Activated CD4-positive, alpha-beta T cell treated with anti-CD3 and anti-CD28 coated beads, Interleukin-2, amount 10 ng/mL, durations not matched to agents 7 days and 5 days (primary cell): ENCODE measurements at places on chromosomes 16 and 17. TPM values are rescaled to one million over a fixed set of nuclear protein-coding genes. Genes with fewer than 3 reads are reported as not detected.
A peak's percentile ranks its signal among the peaks of the same experiment; 100 is the strongest.

GRCh38 chr16:79517156-79517555 is 83.4 kb downstream of the MAF start:
- no peak for DNase-seq

Gene ITGA2B
- 0.47 TPM for total RNA-seq

DNA sequence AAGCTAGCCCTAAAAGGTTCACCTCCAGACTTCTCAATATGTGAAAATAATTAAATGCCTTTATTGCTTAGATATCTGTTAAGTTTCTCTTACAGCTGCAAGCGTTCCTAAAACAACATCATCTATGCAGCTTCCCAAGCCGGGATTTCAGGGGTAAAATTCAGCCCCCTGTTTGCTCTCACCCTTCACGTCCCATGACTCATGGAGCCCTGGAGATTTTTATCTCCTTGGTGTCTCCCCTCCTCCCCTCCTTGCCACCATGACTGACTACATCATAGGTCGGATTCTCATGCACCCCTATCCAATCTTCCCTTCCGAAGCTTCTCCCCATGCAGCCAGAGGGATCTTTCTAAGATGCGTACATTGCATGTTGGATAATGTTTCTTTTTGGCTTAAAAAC is 21.0 kb upstream of the CACNG4 start:
- DNase-seq = no peak

- DNase-seq = no peak
These were observed 8.9 kb downstream of the SPG7 start for GRCh38 chr16:89517128-89517527.

- DNase-seq = no peak
These were observed 7.2 kb downstream of the ABHD15 start for GRCh38 chr17:29559640-29560039.

Gene CDH11
- not detected for total RNA-seq

GRCh38 chr16:29809850-29810698 is 1.9 kb upstream of the PRRT2 start:
- DNase-seq = peak; percentile 33

GRCh38 chr16:27772093-27772825 is 222.3 kb downstream of the KATNIP start:
- DNase-seq = no peak

Gene MYH13
- total RNA-seq = not detected

DNA sequence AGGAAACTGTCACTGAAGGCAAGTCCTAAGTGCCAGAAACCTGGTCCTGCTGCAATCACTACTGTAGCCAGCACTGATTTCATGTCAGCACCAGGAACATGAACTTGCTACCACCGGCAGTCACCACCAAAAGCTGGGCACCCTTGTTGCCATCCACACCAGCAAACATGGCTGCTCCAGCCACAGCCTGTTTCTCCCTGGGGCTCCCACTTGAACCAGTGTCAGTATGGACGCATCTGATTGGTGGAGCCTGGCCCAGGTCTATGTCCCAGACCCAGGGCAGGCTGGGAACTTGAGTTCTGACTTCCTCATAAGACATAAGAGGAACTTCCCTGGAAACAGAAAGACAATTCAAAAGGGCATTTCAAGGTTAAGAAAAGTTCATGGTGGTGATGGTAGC is 56.5 kb downstream of the COPRS start:
- DNase-seq = no peak

- no peak for DNase-seq
These were observed 1.0 kb downstream of the BAHCC1 start for GRCh38 chr17:81396278-81396721.

DNA sequence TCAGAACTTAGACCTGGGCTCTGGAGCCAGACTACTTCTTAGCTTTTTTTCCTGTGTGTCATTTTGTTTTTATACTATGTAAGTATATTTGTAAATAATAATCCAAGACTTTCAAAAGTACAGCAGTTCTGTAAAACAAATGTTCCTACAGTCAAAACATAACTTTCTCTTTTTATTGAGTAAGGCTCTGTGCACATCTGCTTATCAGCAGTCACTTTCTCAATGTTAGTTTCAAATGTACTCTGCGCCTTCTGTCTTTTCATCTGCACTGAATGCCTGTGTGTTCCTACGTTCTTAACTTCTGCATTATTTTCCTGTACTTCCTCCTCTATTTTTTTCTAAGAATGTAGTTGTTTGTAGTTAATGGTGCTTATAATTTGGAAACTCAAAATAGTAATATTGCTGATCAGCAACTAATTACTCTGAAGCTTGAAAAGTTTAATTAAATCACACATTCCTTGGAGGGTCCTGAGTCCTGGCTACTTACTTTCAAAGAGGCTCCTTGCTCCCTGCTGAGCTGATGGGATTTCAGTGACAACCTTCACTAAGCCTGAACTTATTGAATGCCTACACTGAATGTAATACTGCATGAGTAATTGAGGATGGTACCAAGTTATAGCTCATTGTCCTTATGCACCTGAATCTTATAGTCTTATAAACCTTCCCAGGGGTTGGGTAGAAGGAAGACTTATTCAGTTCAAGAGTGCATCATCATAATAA is 329.9 kb downstream of the KCNJ2 start:
- DNase-seq = no peak

DNA sequence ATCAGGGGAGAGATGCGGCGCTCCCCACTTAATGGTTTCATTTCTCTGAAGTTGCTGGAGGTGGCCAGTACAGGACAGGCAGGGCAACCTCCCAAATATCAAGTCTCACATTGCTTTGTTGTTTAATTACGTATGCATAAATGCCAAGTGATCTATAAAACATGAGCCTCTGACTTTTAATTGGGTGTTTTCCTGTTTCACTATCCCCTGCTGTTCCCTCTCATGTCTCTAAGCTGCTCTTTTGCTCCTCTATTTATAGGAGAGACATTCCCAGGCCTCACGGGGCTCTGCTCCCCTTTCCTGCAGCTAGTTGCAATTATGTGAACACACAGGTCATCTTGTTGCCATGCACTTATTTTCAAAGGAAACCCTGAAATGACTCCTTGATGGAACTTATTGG is 1173.5 kb upstream of the GOT2 start:
- DNase-seq = no peak

DNA sequence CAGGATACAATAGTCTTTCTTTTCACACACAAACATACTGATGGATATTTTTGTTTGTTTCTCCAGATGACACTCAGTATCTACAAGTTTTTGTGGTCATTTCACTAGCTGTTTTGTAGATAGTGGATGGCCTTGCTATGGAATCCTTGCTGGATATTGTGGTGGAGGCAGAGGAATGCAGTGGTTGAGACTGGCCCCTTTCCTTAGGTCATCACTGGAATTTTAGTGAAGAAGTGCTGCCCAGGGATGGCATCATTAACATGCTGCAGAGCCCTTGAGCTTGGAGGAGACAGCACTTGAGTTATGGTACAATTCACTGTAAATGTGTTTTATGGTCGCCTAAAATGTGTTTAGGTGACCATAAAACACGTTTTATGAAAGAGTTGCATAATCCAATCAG is 455.9 kb upstream of the HSBP1 start:
- DNase-seq = no peak

DNA sequence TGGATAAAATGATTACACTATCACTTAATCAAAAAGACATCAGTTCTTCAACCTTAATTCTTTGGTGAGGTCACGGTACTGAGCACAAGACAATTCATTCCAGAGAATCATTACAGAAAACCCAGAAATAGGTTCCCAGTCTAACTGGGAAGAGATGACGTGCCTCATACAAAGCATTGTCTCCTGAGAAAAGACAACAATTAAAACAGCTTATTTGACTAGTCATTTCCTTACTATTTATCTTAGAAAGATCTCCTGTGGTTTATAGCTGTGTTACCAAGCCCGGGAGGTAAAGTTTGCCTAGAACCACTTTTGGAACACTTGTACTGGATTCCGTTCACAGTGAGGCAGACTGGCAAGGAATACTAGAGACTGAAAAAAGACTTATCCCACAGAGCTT is 5.1 kb downstream of the PHF12 start:
- DNase-seq = no peak
